ENCODE measurements at places on chromosomes 13 and 19.

DNA sequence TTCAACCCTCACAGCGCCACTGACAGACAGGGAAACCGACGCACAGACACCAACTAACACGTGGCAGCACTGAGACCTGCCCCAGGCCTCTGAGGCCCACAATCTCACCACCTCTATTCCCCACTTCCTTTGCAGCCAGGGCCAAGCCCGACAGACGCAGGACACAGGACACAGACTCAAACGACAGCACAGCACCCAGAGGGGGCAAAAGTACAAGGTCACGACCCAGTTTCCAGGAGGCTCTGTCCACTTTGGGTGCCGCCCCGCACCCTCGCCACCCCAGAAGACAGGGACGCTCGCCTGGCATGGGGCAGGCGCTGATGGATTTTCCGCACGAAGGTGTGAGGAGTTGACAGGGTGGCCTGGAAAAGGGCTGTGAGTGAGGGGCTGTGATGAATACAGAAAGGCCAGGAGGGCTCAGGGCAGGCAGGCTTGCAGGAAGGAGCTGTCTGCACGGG, 48.8 kb downstream of the MLLT1 start:
- DNase-seq, result no peak

DNA sequence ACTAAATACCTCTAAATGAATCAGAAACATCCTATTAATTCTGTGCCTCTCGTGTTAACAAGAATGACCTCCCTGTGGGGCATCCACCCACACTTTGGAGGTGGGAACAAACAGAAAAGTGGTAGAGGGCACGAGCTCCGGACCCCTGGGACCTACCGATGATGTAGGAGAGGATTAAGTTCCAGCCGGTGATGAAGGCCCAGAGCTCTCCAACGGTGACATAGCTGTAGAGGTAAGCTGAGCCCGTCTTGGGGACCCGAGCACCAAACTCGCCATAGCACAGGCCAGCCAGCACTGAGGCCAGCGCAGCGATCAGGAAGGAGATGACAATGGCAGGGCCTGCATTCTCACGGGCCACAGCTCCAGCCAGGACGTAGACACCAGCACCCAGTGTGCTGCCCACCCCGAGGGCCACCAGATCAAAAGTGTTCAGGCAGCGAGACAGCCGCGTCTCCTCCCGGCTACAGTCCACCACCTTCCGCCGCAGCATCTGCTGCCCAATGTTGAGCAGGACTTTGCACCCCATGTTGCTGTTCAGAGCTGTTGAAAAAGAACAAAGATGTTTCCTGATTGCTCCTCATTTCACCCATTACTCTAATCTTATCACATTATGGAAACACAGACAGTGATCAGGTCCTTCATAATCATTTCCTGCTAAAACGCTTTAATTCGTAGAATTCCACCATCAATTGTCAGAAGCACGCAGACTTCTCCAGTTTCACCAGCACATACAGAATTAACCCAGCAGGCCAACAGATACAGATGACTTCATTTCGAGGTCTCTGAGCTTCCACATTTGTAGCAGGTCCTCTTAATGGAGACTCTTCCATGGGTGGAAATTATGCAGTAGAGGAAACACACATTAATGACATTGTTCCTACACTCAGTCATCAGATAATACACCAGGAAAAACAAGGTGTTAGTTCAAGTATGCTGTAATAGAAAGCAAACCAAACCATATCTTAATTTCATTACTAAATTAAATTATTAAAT, 59.5 kb downstream of the SLC7A1 start:
- DNase-seq, result no peak

DNA sequence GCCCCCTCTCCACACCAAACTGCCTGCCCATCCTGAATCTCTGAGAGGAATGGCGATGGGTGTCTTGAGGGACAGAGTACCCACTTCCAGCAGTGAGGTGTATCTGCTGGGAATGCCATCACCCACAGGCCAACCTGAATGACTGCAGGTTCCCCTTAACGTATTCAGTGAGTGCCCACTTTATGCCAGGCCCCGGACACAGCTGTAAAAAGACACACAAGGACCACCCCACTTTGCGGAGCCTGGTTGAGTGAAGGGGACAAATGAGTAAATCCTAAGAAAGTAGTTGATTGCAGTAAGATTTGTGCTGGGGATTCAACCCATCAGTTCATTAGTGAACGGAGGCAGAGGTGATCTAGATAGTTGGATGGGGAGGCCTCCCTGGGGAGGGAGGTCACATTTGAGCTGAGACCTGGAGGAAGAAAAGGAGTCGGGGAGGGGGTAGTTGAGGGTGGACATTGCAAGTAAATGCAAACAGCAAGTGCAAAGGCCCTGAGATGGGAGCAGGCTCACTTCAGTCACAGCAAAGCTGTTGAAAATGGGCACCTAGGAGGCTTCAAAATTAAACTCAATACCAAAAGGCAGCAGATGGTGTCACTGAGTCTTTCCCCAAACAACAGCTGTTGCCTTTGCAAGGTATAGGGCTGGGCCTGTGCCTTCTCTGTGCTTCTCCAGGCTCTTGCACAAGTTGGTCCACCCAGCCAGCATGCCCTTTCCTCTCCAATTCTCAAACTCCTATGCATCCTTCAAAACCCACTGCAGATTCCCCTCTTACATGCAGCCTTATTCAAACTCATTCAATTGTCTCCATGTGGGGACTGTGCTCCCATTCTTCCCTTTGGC, 4.3 kb downstream of the GDF15 start:
- no peak for DNase-seq

GRCh38 chr13:46062185-46062584, 9.6 kb upstream of the ZC3H13 start:
- DNase-seq, result no peak

GRCh38 chr19:10686661-10687517, 14.3 kb upstream of the QTRT1 start:
- DNase-seq, result no peak

GRCh38 chr19:55245236-55245904, 13.4 kb downstream of the PPP6R1 start:
- no peak for DNase-seq

DNA sequence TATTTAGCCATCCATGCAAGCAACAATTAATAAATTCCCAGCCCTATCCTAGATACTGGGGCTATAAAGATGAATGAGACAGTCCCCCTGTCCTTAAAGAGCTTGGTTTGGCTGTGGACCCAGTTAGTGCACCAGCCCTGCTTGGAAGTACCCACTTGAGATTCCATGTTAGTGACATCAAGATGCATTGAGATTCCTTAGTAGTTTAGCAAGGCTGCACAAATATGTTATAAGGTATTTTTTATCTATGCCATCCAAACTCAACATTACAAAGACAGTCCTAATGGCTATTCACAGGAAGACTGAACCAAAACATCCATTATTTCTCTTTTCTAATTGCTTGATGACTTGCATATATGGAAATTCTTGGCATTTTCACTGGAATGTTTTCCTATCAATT, 48.8 kb upstream of the RAP2A start:
- no peak for DNase-seq

GRCh38 chr19:12985049-12985776, 10.1 kb upstream of the NFIX start:
- no peak for DNase-seq

DNA sequence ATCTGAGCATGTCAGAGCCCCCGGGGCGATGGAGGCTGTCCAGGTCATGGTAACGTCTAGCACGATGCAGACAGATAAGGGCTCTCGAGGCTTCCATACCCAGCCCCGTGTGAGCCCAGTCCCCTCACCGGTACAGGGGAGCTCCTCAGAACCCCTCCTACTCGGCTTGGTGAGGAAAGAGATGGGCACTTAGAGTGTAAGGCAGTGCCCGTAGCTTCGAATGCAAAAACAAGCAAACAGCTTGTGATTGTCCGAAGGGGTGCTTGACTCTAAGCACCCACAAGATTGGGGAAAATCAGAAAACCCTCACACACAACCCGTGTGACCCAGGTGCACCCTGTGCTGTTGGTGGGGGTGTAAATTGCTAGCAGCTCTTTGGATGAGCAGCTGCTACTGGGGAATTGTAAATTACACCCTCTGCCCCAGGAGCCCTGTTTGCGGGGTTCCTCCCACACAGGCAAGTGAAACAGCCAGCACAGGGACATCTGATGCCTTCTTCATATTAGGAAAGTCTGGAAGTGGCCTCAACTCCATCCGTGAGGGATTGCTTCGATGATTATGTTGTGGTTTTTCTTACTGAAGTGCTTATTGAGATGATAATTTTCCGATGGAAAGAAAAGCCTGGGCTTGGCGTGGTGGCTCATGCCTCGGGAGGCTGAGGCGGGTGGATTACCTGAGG, 918 bp upstream of the PSPN start:
- no peak for DNase-seq

DNA sequence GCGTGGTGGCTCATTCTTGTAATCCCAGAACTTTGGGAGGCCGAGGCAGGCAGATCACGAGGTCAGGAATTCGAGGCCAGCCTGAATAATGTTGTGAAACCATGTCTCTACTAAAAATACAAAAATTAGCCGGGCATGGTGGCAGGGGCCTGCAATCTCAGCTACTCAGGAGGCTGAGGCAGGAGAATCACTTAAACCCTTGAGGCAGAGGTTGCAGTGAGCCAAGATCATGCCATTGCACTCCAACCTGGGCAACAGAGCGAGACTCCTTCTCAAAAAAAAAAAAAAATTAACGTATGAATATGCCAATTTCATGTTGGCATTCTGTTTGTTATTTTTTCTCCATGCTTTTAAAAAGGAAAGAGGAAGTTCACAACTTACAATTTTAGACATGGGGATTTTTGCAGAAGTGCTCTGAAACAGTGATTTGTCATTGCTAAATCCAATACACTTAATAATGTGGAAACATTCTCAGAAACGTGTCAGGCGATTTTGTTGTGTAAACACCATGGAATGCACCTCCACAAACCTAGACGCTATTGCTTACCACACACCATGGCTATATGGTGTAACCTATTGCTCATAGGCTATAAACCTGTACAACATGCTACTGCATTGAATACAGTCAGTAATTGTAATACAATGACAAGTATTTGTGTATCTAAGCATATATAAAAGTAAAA, 115.9 kb upstream of the PCDH20 start:
- DNase-seq, result no peak

GRCh38 chr13:24123761-24124160, 36.8 kb upstream of the SPATA13 start:
- no peak for DNase-seq

DNA sequence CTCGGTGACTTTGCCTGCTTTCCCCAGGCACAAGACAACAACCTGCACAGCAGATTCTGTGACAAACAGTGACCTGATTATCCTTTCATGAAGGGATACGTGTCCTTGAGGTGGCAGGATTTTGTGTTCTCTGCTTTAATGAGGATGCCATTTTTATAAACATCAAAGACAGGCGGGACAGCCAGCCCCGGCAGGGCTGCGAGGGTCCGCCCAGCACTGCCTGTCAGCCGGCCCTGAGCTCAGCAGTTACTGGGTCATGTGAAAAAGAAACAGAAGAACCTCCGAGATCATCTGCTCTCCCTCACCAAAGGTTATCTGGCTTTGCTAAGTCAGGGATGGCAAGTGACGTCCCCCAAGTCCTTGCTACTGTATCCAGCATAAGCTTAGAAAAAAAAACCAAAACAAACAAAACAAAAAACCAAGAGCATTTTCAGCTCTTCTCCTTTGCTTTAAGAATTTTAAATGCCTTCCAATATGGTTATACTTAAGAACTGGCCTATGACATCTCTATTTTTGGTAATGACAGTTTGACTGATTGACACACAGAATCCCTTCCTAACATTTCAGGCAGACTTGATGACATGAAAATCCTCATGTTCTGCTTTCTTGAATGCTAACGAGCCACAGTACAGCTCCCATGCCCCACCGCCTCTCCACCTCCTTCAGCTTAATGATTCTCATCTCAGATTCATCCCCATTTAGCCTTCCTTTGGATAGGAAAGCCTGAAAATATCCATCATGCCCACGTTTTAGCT, 666.6 kb upstream of the ARGLU1 start:
- no peak for DNase-seq

DNA sequence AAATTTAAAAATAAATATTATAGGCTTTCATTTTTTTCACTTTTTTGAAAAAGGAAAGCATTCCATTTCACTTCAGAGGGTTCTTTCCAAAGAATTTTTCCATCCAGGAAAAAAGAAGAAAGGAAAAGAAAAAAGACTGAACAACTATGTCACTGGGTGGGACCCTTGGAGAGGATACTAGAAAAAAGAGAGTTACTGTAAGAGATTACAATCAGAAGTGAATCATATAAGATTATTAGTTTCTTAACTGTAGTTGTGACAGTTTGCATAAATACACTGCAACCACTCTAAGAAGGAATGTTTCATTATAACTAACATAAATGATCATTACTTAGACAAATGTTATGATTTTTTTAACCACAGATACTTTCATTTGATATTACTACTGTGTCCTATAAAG, 87.8 kb downstream of the KLF12 start:
- no peak for DNase-seq

- no peak for DNase-seq
Measured at GRCh38 chr19:52331757-52332156, 4.3 kb upstream of the ZNF610 start.

DNA sequence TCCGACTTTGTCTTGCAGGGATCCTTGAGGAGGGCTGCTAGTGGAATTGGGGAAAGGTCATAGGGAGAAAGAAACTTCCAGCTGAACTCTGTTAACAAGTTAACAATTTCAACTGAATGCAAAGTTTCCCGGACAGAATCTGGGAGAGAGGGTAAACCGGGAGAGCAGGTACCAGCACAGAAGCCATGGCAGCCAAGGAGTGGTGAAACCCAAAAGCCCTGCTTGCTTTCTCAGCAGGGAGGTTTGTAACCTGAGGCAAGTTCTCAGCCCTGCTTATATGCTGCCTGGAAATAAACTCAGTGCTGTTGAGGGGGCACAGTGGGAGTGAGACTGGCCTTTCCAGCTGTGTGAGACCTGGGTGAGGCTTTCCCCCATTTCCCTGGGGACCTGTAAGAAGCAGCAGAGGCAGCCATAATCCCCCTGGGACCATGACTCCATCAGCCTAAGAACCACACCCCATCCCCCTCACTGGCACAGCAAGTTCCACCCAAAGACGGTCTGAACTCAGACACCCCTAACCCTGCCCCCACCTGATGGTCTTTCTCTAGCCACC, 84.0 kb downstream of the SUCLA2 start:
- no peak for DNase-seq

- DNase-seq, result no peak
Measured at GRCh38 chr13:72244788-72245187, 377.8 kb upstream of the DACH1 start.

DNA sequence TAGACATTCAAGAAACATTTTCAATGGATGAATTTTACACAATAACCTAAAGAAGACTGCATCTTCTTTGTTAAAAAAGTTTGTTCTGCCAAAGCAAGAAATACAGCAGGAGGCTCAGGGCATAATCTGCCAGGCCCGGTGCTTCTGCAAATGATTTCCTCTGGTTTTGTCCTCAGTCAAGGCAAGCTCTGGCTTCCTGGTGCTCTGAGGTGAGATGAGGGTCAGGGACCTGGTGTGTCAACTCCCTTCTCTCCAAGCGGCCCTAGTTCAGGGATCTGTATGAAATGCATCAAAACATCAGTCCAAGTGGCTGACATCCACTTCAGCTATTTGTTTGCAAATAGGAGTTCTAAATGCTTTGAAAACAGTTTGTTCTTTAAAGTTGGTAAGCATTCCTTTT, 31.6 kb downstream of the LACC1 start:
- DNase-seq, result no peak

GRCh38 chr13:114111577-114111976, 20.8 kb downstream of the RASA3 start:
- peak; percentile 68 for DNase-seq

GRCh38 chr19:17281391-17282304, at the start of gene ANKLE1:
ANKLE1 (plus strand) TSS chr19:17281901; CDS start chr19:17281921, 20 bp downstream.
- DNase-seq, result no peak

GRCh38 chr13:94395860-94396259, 83.6 kb downstream of the DCT start:
- DNase-seq, result no peak

GRCh38 chr13:109789262-109789661, 2.9 kb upstream of the IRS2 start:
- DNase-seq, result no peak

GRCh38 chr19:30314056-30314804, 58.0 kb upstream of the ZNF536 start:
- no peak for DNase-seq
